Uterus (tissue), 4 donors: ENCODE measurements at places on chromosomes 2 and 18. TPM values are rescaled to one million over a fixed set of nuclear protein-coding genes. Genes with fewer than 3 reads are reported as not detected.

DNA sequence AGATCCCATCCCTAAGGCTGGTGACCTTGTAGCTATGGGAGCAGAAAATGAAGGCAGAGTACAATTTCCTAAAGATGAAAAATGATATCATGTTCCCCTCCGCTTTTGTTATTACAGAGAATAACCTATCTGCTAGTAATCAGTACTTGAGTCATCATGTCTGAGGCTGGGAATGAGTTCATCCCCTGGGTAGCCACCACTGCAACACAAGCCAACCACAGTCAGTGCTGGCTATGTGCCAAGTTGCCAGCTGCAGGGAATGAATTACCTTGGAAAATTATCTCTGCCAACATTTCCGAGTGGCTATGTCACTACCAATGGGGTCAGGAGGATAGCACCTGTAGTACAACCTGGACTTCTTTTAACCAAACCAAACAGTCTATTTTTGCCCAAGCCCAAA, 1094.7 kb upstream of the DDX18 start:
- no peaks in the 10 kb centered on the region for H3K4me1 ChIP-seq
- H3K36me3 ChIP-seq: no peaks in the 10 kb centered on the region
- no peak overlapping the region for H3K4me3 ChIP-seq
- no peak for DNase-seq

- no peaks in the 10 kb centered on the region for H3K4me1 ChIP-seq
- no peak overlapping the region for H3K4me3 ChIP-seq
- DNase-seq: no peak
- H3K27me3 ChIP-seq: no peaks in the 10 kb centered on the region
- H3K36me3 ChIP-seq: no peaks in the 10 kb centered on the region
Observed at GRCh38 chr2:232363784-232364615, 14.6 kb upstream of the ALPP start.

- H3K4me3 ChIP-seq: no peak overlapping the region
- H3K27me3 ChIP-seq: no peaks in the 10 kb centered on the region
- DNase-seq: no peak
Observed at GRCh38 chr2:157830696-157831570, 45.2 kb downstream of the ACVR1 start.

DNA sequence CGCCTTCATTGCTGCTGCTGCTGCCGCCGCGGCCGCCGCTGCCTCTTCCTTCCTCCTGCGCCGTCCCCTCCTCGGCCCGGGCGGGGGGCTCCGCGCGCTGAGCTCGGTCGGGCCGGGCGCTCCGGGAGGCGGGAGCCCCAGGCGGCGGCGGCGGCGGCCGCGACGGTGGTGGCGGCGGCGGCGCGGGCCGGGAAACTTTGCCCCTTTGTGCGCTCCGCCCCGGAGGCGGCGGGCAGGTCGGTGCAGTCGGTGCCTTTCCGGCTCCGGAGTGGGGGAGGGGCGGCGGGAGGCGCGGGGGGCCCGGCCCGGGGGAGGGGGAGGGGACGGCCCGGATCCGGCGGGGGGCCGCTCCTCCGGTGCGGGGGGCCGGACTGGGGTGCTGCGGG, 205 bp downstream of the TET3 start:
- H3K4me1 ChIP-seq: peaks cover 7% of the 10 kb centered on the region
- H3K4me3 ChIP-seq: peak overlapping the region; percentile 29
- H3K36me3 ChIP-seq: no peaks in the 10 kb centered on the region
- H3K27ac ChIP-seq: peak overlapping the region; percentile 57

DNA sequence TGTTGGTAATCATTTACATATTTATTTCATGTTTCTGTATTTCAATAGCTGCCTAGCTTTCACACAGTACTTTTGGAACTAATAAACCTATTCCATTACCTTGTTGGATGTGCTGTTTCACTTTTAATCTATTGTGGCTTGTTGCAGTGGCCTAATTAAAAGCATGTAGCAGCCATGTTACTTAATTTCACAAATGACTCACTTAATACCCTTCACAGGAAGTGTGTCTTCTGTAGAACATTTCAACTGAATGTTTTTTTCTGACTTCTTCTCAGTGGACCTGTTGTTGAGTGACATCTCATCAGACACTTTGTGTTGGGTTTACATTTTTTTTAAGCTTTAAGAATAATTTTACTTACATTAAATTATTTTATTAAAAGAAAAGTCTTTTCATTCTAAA, 260.5 kb upstream of the THUMPD2 start:
- no peaks in the 10 kb centered on the region for H3K4me1 ChIP-seq
- H3K36me3 ChIP-seq: no peaks in the 10 kb centered on the region
- no peaks in the 10 kb centered on the region for H3K27me3 ChIP-seq
- H3K4me3 ChIP-seq: no peak overlapping the region

GRCh38 chr2:219830353-219830738, 202.9 kb downstream of the SLC4A3 start:
- DNase-seq: no peak
- no peak overlapping the region for H3K27ac ChIP-seq
- H3K36me3 ChIP-seq: no peaks in the 10 kb centered on the region
- H3K4me1 ChIP-seq: no peaks in the 10 kb centered on the region
- no peak overlapping the region for H3K4me3 ChIP-seq

DNA sequence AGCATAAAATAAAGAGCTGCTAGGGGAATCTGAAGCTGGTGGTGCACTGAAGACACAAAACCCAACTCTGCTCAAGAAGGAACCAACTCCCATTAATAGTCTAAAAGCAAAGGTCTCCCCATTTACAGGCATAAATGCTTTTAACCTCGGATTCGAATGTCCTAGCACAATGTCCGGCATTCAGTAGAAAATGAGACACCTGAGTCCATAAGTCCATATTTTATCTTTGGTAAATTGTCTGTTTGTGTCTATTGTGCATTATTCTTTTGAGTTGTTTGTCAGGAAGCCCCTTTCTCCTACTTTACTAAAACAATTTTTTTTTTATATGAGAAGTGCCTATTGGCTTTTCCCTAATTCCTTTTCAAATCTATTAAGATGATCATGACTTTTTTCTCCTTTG, 179.5 kb upstream of the SMAD7 start:
- H3K36me3 ChIP-seq: peaks cover 4% of the 10 kb centered on the region
- H3K27me3 ChIP-seq: no peaks in the 10 kb centered on the region
- H3K4me3 ChIP-seq: no peak overlapping the region
- H3K27ac ChIP-seq: no peak overlapping the region

DNA sequence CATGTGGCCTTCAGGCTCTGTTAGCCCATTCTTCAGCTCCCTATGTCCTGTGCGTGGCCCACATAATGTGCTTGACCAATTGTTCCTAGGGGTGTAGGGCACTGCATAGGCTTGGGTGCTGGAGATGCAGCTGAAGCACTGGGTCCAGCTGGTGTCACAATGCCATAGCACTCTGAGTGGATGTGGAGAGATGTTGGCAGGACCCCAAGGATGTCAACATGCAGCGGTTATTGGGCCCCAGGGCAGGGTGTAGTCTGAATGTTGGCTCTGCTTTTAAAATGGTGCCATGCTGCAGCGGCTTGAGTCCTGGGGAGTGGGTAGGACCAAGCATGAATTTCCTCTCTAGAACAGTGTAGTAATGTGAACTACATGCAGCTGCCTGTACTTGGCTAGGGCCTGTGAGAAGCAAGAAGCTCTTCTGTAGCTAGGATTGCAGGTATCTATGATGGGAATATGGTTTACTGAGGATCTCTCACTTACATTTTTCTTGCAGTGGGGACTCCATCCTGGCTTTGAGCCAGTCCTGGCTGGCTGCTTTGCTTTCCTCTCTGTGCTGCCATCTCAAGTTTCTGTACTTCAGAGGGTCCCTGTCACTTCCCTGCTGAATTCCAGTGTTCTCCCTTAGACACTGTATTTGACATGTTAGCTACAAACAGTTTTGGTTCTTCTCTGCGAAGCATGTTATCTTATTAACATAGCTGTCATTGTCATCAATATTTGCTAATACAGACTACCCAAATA, 148.4 kb downstream of the CSRNP3 start:
- no peaks in the 10 kb centered on the region for H3K27me3 ChIP-seq
- no peaks in the 10 kb centered on the region for H3K36me3 ChIP-seq
- no peak overlapping the region for H3K27ac ChIP-seq
- no peak for DNase-seq
- no peak overlapping the region for H3K4me3 ChIP-seq

GRCh38 chr2:45901468-45902032, 250.1 kb downstream of the PRKCE start:
- no peak overlapping the region for H3K27ac ChIP-seq
- H3K4me1 ChIP-seq: no peaks in the 10 kb centered on the region
- H3K4me3 ChIP-seq: no peak overlapping the region
- H3K27me3 ChIP-seq: no peaks in the 10 kb centered on the region
- no peak for DNase-seq

- no peak overlapping the region for H3K4me3 ChIP-seq
- no peak overlapping the region for H3K27ac ChIP-seq
- H3K4me1 ChIP-seq: no peaks in the 10 kb centered on the region
- no peak for DNase-seq
- no peaks in the 10 kb centered on the region for H3K27me3 ChIP-seq
- H3K36me3 ChIP-seq: no peaks in the 10 kb centered on the region
Observed at GRCh38 chr18:69383186-69383585, 17.5 kb upstream of the DOK6 start.

DNA sequence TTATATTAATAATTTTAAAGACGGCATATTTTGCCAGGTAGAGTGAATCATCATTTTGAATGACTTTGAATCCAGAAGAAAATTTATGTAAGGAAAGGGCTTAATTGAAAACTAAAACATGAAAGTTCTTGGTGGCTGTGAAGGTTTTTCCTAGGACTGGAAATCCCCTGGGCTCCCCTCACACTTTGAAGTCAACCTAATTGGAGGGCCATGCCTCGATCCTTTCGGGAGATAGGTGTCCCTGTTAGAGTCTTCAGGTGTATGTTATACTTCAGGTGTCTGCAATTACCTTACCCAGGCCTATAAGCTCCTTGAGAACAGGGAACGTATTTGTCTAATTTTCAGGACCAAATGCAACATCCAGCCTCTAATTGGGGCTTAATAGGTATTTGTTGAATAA, 73.0 kb downstream of the ARL4C start:
- no peaks in the 10 kb centered on the region for H3K4me1 ChIP-seq
- no peaks in the 10 kb centered on the region for H3K36me3 ChIP-seq
- no peak overlapping the region for H3K27ac ChIP-seq
- no peak for DNase-seq

DNA sequence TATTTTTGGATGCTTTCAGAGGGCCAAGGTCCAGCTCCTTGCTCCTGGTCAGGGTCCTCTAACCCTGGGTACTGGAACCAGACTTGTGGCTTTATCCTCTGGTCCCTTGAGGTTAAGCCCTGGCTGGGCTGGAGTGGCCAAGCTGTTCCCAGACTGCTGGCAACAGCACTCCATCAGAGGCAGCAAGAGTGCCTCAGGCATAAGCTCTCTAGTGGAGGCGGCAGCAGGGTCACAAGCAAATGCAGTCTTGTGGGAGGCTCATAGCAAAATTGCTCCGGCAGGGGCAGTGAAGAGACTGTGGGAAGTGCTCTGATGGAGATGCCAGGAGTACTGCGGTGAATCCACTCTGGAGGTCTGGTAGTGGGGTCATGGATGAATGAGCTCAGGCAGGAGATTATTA, 128.9 kb upstream of the OTOS start:
- DNase-seq: no peak
- H3K27ac ChIP-seq: no peak overlapping the region
- H3K27me3 ChIP-seq: no peaks in the 10 kb centered on the region
- no peaks in the 10 kb centered on the region for H3K4me1 ChIP-seq
- no peak overlapping the region for H3K4me3 ChIP-seq

DNA sequence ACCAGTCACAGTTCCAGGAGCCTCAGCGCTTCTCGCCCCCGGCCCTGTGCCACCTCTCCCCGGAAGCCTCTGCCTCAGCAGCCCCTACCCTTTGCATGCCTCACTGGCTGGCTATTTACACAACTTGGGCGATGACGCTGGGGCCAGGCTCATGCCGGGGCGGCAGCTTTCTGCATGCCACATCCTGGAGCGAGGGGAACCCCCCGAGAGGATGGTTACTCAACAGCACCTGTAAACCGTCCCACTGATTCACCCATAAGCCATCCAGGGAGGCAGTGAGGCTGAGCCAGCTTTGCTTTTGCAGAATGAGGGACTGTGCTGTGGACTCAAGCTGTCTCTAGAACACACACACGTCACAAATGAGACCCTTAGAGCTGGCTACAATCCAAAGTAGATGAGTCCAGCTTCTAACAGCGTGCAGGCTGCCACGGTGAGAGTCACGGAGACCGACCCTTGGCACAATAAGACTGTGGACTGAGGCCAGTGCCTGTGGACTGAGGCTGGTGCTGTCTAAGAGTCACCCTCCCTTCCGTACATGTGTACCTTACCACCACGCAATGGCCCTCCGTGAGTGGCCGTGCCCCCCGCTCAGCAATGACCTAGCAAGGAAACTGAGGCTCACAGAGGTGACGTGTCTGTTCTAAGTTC, 45.6 kb upstream of the ODC1 start:
- H3K4me3 ChIP-seq: no peak overlapping the region
- H3K27me3 ChIP-seq: no peaks in the 10 kb centered on the region
- no peaks in the 10 kb centered on the region for H3K4me1 ChIP-seq
- no peak for DNase-seq
- no peak overlapping the region for H3K27ac ChIP-seq
- H3K36me3 ChIP-seq: no peaks in the 10 kb centered on the region

GRCh38 chr2:8378016-8378810, 303.6 kb upstream of the ID2 start:
- no peak overlapping the region for H3K4me3 ChIP-seq
- H3K36me3 ChIP-seq: no peaks in the 10 kb centered on the region
- no peak overlapping the region for H3K27ac ChIP-seq
- H3K27me3 ChIP-seq: no peaks in the 10 kb centered on the region
- no peak for DNase-seq
- H3K4me1 ChIP-seq: no peaks in the 10 kb centered on the region

DNA sequence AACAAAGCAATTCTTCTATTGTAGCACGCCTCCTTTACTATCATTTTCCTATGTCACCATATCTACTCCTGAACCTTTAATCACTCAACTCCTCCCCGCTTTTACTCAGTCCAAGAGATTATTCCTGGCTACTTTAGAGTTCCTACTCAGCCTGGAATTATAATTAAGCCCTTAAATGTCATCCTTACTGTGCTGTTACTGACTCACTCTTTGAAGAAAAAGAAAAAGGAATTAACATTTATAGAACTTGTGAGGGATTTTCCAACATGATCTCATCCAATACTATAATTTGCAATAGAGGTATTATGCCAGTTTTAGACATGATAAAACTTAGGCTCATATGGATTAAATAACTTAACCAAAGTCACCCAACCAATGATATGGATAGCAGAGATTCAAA, 61.7 kb downstream of the CCDC88A start:
- no peaks in the 10 kb centered on the region for H3K27me3 ChIP-seq
- no peak for DNase-seq
- no peaks in the 10 kb centered on the region for H3K4me1 ChIP-seq
- no peak overlapping the region for H3K27ac ChIP-seq
- no peak overlapping the region for H3K4me3 ChIP-seq

GRCh38 chr2:84654414-84654813, 138.1 kb downstream of the DNAH6 start:
- no peaks in the 10 kb centered on the region for H3K4me1 ChIP-seq
- H3K27me3 ChIP-seq: no peaks in the 10 kb centered on the region
- DNase-seq: no peak
- H3K36me3 ChIP-seq: no peaks in the 10 kb centered on the region
- H3K4me3 ChIP-seq: no peak overlapping the region

The GALR1 gene
- total RNA-seq: not detected

The NCKAP5 gene
- 3.3 TPM for total RNA-seq

The POTEI gene
- not detected for total RNA-seq

The UGT1A5 gene
- not detected for total RNA-seq

The CPLX4 gene
- total RNA-seq: not detected

The SCN1A gene
- not detected for total RNA-seq

The KIAA1328 gene
- total RNA-seq: 31.8 TPM

The PTH2R gene
- 0.70 TPM for total RNA-seq
